Fibroblast of skin of back (primary cell): ENCODE measurements at places on chromosomes 7 and 10.

DNA sequence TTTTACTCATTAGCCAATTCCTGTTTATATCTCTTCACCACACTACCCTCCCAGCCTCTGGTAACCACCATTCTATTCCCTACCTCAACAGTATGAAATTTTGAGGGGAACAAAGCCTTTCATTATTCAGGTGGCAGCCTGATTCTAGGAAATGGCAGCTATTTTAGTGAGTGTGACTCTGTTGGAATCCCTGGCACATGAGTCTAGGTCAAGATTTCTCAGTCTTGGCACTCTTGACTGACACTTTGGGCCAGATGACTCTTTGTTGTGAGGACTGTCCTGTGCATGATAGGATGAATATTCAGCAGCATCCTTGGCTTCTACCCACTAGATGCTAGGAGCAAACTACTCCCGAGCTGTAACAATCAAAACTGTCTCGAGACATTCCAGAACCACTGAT lies 322.8 kb upstream of the PHYHIPL start:
- no peak for DNase-seq

- DNase-seq: peak; percentile 9
Measured at GRCh38 chr7:98133181-98133580, 26.5 kb downstream of the LMTK2 start.

DNA sequence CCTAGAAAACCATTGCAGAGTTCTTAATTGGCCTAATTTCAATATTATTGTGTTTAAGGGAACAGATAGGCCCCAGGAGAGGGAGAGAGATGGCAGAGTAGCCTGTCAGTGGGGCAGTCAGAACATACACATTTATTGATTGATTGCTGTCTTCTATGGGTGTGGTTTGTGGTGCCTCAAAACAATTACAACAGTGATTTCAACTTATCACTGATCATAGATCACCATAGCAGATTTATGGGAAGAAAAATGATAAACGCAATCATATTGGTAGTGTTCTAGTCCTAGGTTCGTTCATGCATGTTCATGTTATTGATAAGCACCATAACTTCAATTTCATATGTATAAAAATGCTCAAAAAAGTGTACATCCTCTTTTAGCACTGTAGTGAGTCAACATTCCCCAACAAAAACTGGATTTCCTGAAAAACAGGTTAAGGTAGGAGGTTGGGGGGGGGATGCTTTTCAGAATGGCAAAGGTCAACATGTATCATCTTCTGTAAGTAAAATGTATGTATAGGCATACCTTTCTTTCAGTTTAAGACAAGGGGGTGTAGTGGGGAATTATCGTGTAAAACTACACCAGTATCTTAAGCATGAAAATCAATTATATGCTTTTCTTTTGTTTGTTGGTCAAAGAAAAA lies 1.1 kb upstream of the TNKS2 start:
- no peak for DNase-seq

GRCh38 chr7:49774459-49775064 lies 1.1 kb downstream of the VWC2 start:
- DNase-seq: no peak

GRCh38 chr10:13775786-13776775 lies 189.3 kb downstream of the PRPF18 start:
- DNase-seq: peak; percentile 92

DNA sequence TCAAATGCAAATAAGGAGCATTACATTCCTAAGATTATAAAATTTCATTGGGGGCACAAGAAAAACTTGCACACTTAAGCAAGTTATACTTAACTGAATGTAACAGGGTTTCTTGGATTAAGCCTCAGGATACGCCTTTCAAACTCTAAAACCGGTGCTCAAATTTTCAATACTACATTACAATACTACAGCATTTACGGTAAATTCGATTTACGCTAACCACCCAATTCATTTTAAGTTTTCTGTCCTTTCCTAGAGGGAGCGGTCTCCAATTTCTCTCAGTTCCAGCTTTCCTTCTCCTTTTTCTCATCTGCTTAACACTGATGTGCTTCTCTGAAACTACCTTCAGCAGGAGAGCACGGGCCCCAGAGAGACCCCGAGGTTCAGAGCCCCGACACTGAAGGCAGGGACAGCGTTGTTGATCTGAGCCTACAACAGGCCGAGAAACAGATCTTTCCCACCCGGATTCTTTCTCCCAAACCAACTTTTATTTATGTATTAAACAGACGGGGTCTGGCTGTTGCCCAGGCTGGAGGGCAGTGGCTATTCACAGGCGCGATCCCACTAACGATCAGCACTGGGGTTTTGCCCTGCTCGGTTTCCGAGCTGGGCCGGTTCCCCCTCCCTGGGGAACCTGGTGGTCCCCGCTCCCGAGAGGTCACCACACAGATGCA lies 798 bp downstream of the ZNF425 start:
- DNase-seq: no peak

- DNase-seq: peak; percentile 14
Measured at GRCh38 chr7:155066417-155066950, 3.6 kb upstream of the HTR5A start.

DNA sequence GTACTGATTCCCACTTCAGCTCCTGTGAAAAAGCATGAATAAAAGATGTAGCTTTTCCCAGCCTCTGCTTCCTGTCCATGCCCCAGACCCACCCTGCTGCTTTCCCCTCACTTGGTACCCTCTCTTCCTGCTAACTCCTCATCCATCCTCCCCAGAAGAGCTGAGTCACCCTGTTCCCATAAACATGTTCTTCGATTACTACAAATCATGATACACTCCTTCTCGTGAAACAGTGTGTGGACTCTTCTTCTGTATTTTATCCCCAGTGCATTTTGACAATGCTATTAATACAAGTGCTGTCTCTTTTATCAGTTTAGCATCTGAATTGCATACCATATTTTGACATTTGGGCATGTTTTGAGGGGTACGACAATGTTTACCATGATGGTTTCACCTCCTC lies 45.8 kb upstream of the SORBS1 start:
- no peak for DNase-seq

DNA sequence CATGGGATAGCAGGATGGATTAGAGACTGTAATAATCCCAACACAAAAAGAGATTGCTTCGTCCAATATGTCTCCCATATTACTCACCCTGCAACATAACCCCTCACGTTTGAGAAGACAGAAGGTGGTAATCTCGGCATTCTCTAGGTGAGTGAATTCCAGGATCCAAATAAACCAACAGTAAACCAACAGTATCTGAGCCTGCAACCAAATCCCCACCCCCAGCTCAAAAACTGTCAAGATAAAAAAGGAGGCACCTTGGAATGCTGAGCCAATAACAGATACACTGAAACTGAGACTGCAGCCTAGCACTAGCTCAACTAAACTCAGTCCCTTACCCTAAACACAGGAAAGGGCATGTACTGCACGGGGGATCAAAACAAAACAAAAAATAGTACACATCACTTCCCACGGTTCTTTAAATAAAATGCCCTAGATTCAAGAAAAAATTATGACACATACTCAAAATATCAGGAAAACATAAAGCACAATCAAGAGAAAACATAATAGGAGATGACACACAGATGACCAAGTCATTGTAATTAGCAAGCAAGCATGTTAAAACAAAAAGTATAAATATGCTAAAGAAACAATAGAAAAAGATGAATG lies 28.0 kb downstream of the IPMK start:
- peak; percentile 76 for DNase-seq

GRCh38 chr10:70619271-70620019 lies 16.9 kb upstream of the PRF1 start:
- peak; percentile 61 for DNase-seq

GRCh38 chr7:103632972-103633371 lies 187.0 kb upstream of the SLC26A5 start:
- peak; percentile 79 for DNase-seq

- no peak for DNase-seq
Measured at GRCh38 chr10:519716-520401, 169.6 kb downstream of the DIP2C start.

DNA sequence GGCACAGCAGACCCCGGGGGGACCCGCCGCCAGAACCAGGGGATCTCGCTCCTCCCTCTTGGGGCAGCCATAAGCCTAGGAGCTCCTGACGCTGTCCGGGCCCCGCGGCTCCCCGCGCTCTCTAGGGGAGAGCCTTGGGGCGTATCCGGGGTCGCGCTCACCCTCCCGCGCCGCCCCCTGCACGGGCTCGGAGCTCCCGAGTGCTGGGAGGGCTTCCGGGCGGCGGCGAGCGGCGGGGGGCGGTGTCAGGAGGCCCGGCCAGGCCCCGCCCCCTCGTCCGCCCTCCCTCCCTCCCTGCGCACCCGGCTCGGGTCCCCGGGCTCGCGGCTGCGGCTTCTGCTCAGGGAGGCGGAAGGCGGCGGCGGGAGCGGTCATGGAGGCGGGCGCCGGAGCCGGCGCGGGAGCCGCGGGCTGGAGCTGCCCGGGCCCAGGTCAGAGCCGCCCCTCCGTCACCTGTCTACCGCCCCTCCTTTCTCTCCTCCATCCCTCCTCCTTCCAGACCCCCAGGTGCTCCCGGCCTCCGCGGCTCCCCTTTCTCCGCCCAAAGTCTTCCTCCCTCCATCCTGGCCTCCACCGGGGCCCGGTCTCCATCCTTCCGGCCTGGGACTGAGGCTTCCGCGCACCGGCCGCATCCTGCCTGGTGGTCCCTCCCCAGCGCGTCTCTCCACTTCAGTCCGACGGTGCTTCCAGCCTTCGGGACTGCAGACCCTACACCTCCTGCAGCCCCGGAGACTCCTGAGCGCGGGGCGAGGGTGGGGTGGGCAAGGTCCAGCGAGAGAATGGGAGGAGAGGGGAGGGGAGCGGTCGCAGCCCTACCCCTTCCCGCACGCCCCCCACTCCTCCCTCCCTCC lies at the start of gene CCDC136:
CCDC136 (plus strand) TSS at position 848 of the 851 bp plus-strand sequence. CDS start 444 bp downstream, outside the sequence.
- peak; percentile 69 for DNase-seq

- DNase-seq: peak; percentile 97
Measured at GRCh38 chr7:116271963-116272886, 61.9 kb downstream of the TES start.

GRCh38 chr10:96660297-96660696 lies 60.0 kb downstream of the PIK3AP1 start:
- DNase-seq: no peak

DNA sequence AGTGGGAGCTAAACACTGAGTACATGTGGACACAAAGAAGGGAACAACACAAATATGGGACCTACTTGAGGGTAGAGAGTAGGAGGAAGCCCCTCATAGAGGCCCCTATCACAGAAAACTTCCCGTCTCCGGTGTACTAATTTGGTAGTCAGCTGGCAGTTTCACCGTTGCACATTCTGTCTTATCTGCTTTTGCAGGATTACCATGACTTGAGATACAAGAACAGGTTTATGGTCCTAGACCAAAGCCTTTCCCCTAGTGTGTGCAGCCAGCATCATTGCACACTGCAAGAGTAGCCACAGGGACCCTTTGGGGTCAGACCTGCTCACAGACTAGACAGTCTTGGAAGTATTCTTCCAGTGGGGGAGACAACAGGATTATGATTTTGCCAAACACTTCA lies 5.9 kb upstream of the IFIT1B start:
- DNase-seq: no peak

- DNase-seq: no peak
Measured at GRCh38 chr7:47601881-47602249, 20.0 kb upstream of the TNS3 start.

DNA sequence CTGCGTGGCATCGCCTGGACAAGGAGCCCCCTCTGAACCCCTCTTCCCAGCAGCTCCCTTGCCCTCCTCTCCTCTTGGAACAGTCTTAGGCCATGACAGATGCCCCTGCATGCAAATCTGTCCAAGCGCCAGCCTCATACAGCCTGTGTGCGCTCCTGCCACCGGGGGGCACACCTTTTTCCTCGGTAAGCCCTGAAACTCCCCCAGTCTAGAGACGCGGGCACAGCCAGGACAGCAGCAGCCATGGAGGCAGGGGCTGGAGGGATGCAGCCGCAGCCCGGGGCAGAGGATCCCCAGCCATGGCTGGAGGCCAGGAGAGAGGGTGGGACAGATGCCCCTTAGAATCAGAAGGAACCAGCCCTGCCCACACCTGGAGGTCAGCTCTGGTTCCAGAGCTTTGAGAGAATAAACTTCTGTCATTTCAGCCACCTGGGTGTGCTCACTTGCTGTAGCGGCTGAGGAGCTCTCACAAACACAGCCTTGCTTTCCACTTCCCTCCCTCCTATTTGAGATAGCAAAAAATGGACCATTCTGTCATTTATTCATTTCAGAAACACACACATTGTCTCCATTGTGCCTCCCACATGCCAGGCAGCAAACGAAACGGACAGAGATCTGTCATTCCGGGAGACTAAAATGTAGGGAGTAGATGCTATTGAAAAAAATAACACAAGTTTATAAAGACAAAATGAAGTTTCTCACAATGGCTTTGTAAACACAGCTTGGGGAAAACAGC lies 241.5 kb downstream of the WDR37 start:
- DNase-seq: no peak
